ENCODE measurements at places on chromosomes 3 and 15. TPM values are rescaled to one million over a fixed set of nuclear protein-coding genes. Genes with fewer than 3 reads are reported as not detected.

MORC1 gene
- not detected for total RNA-seq

GOLGA6L10 gene
- total RNA-seq: 4.2 TPM

GRAMD1C gene
- 2.2 TPM for total RNA-seq

EOMES gene
- 35.5 TPM for total RNA-seq

MB21D2 gene
- 5.3 TPM for total RNA-seq

MITF gene
- 1.6 TPM for total RNA-seq
